ENCODE measurements at places on chromosomes 4 and X. TPM values are rescaled to one million over a fixed set of nuclear protein-coding genes. Genes with fewer than 3 reads are reported as not detected.

Gene G3BP2
- 145 TPM for total RNA-seq

Gene SLIT2
- total RNA-seq = 0.13 TPM

Gene KIF4A
- 10.4 TPM for total RNA-seq

Gene TMEM150C
- 5.4 TPM for total RNA-seq

Gene NAP1L5
- total RNA-seq = 4.4 TPM
